Esophagus muscularis mucosa (tissue), 4 donors: ENCODE measurements at places on chromosomes 5 and 9. TPM values are rescaled to one million over a fixed set of nuclear protein-coding genes. Genes with fewer than 3 reads are reported as not detected.

DNA sequence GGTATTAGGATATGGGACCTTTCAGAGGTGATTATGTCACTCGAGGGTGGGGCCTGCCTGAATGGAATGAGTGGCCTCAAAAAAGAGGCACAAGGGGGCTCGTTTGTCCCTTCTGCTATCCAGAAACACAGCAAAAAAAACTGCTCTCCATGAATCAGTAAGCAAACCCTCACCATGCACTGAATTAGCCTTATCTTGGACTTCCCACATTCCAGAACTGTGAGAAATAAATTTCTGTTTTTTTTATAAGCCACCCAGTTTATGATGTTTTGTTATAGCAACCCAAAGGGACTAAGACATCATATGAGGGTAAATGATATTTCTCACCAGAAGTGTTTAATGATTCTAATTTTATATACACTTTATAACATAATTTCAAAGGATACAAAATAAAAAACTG is 476.6 kb upstream of the EDIL3 start:
- DNase-seq: no peak

The F2RL2 gene
- 4.6 TPM for total RNA-seq

DNA sequence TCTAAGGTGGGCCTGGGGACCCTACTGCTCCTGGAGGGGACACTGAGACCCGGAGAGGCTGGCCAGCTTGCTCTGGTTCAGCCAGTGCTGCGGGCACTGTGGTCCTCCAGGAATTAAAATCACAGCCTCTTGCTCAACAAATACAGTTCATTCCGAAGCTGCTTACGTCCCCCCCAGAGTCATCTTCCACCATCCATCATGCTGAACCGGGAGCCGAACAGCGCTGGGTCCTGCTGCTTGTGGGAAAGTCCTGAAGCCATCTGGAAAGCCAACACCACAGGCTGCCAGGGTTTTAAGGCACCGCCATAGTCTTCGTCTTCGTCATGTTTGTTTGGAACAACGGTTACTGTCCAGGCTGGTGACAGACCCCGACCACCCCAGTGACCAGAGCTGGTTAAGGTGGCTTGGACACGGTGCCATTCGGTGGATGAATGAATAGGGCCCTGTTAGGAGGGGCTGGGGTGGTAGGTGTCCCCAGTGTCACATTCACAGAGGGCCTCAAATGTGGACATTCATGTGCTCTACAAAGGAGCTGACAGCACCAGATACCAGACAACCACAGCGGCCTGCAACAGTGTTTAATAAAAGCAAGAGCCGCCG is 81.6 kb upstream of the PHYKPL start:
- no peak for DNase-seq

The PCDHB4 gene
- total RNA-seq: 1.2 TPM

The GPR150 gene
- 1.1 TPM for total RNA-seq

DNA sequence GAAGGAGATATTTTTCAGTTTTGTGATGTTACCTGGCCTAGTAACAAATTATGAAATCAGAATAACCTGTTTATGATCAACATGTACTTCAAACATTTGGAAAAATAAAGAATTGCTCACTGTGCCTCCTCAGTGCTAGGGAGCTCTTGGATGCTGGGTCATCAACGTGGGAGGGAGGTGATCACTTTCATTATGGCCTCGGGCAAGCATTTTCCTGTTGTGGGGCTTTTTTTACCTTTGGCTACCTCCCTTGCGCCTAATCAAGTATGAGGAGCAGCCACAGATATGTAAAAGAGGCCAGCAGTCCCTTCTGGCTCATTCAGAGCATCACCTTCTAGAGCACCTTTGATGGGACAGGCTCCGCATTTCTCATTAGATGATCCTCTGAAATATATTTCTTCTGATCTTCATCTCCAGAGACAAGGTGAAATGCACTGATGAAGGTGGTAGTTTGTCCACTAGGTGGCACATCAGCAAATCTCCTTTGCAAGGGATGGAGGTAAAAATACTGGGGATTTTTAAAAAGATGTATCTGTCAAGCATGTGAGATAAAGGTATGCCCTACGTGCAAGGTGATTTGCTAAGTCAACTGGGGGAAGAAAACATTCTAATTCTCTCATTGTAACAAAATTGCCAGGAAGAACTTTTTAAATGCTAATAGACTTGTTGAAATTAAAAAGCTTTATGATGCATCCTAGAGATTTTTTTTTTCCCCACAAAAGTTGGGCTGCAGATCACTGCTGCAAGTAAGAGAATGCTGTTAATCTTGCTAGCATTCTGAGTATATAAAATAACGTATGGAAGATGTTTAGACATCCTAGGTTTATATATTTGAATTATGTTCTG is 218.2 kb downstream of the MAST4 start:
- DNase-seq: no peak

DNA sequence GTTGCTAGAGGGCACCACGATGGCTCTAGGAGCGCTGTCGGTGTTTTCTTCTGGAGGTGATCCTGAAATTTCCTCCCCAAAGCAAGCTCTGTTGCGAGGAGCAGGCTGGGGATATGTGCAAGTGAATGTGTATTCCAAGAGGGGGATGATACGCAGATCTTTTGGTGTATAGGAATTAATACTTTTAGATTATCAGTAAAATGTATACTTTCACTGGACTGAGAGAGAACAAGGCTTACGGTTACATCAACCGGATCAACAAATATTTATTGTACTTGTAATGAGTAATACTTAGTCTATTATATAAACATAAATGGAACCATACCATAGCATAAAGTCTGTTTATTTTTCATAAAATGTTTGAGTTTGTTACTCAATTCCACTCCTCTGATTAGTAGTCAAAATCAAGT is 632 bp upstream of the PRKAA1 start:
- no peak for DNase-seq

The SPATA6L gene
- total RNA-seq: 0.99 TPM

- DNase-seq: no peak
These were observed 84.0 kb downstream of the COL5A1 start for GRCh38 chr9:134725605-134725940.

DNA sequence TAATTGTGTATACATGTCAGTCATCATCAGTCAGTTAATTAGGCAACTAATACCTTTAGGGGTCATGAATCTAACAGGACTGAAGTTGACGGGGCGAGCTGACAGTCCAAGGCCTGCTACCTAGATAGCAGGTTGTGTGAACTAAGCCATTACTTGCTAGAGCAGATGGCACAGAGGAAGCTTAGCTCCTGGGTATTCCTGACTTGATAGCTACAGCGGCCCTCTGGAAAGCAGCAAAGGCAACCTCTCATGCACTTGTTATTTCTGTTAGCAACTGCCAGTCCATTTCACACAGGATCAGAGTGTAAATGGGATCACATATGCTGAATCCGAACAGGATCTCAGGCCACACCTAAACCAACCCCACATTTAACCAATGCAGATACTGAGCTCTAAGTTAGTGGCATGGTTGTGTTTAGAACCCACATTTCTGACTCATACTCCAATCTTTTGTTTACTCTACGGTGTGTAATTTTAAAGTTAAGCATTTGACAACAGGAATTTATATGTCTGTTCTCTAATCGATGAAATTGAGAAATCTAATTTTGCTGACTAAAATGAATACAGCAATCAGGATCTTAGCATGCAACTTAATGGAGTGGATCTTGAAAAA is 521.3 kb upstream of the ZNF608 start:
- no peak for DNase-seq

DNA sequence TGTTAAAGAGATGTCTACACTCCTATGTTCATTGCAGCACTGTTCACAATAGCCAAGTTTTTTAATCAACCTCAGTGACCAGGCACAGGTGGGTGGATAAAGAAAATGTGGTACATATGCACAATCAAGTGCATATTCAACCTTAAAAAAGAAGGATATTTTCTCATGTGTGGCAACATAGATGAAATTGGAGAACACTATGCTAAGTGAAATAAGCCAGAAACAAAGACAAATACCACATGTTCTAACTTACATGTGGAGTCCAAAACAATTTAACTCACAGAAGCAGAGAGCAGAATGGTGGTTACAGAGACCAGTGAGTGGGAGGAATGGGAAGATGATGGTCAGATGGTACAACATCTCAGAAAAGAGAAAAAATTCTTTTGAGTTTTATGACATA is 31.8 kb downstream of the ANXA1 start:
- DNase-seq: no peak

The CDH9 gene
- 0.33 TPM for total RNA-seq

The RMI1 gene
- total RNA-seq: 11.6 TPM

The TNC gene
- total RNA-seq: 487 TPM

GRCh38 chr5:174520420-174521396 is 203.7 kb upstream of the MSX2 start:
- no peak for DNase-seq

The SHB gene
- 21.2 TPM for total RNA-seq

DNA sequence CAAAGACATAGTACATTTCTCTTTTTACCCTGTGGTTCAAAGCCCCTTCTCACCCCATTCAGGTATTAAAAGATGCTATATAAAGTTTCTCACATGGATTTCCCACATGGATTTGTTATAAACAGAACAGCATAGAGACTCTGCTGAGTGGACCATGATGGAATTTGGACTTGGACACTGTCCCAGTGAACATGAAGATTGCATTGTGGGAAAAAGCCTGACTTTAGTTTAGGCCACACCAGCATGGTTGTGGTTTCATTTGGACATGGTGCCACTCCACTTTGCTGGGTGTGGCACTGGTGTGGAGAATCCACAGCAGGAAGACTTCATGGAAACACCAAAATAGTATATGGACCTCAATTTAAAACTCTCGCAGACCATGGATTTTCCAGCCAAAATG is 124.6 kb downstream of the ARHGAP26 start:
- no peak for DNase-seq

DNA sequence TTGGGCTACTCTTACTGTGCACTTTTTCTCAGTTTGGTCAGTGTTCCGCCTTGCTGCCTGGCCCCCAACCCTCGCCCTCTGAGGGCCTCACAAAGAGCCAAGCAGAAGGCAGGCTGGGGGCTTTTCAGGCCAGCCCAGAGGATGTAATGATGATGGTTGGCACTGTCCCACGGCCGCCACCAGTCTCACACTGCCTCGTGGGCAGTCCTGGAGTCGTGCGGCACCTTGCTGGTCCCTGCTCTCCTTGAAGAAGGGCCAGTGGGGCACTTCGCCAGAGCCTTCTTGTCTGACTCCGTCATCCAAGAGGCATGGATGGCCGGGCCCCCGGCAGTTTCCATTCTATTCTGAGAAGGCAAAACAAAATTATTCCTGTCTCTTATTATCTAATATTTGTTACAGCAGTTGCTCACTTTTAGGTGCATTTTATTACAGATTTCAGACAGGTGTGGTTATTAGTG is 21.0 kb downstream of the TENT4A start:
- DNase-seq: no peak

The GABRP gene
- not detected for total RNA-seq

DNA sequence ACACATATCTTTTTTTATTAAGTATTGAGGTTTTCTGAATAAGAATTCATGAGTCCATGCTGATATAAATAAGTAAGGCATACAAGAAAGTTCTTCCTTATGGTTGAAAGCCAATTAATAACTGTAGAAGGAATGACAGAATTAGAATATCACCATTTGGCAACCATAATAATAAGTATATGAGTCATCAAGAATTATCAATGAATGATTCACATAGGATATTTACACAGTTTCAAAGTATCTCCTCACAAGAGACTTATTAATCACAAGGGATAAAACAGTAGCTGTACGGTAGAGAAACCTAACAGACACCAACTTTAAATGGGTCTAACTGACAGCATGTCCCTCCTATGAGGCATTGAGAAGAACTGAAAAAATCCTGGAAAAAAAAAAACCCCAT is 161.6 kb downstream of the NR3C1 start:
- DNase-seq: no peak

The GARIN3 gene
- not detected for total RNA-seq

DNA sequence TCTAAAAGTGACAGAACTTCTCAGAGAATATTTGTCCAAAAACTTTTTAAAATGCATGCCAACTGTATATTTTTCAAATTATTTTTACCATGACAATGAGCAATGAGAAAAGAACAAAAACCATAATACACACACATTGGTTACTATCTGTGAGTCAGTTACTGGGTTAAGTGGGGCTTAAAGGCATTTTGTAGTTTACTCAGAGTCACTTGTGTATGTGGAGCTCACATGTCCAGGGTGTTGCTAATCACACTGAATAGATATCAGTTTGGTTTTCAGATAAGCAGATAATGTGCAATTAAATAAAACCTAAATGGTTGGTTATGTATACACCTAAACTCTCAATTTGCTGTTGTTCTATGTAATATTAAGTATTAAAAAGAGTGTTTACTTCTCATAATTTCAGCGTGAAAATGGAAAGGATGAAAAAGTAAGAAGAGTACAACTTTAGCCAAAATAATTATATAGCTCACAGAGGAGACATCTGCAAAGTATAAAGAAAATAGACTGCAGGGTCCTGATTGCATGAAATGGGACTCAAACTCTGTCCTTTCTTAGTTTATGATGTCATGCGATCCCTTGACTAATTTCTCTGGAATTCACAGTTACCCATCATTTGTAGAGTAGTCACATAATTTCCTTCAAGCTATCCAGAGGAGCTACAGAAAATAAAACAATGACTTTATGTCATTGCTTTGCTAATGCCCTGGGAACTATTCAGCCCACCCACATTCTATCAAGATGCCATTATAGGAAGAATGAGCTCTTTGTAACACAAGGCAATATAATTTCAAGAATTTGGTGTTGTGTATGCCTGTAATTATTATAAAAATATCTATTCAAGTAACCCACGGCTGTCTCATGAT is 388.0 kb upstream of the ZNF608 start:
- no peak for DNase-seq

The CIZ1 gene
- 77.4 TPM for total RNA-seq

DNA sequence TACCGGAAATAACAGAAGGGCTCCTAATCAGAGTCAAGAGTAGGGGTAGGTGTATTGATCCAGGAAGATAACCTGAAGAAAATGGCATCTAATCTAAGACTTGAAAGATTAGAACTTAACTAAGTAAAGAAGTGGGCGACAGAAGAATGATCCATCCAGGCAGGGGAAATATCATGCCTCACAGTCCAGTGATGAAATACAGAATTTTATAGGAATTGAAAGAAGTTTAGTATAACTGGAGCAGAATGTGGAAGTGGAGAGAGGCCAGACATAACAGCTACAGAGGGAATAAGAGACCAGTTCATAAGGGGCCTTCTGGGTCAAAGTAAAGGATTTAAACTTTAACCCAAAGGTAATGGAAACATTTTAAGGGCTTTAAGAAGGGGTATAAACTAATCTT is 42.2 kb downstream of the ERP44 start:
- no peak for DNase-seq

DNA sequence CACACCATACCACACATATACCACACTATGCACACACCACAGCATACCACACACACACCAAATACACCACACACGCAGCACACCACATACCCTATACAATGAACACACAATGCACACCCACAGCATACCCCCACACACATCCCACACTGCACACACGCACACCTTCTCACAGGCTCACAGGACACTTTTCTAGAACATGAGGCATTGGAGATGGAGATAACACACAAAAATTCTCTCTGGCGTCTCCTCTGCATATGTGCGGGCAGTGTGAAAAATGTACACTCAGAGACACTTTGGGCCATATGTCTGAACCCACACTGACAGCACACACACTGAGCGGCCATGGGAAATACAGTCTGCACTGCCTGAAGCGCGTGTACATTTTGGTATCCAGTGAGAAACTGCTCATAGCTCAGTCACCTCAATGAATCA is 278.1 kb downstream of the GADD45G start:
- DNase-seq: peak; percentile 74

The ANAPC2 gene
- total RNA-seq: 18.7 TPM

- DNase-seq: no peak
These were observed 32.7 kb downstream of the PRRT1B start for GRCh38 chr9:131578021-131578420.

- no peak for DNase-seq
These were observed 10.7 kb upstream of the SUB1 start for GRCh38 chr5:32574540-32575175.

The PCDHGC5 gene
- total RNA-seq: 1.3 TPM
